ENCODE measurements at places on chromosomes 11 and 22.
A peak's percentile ranks its signal among the peaks of the same experiment; 100 is the strongest.

- no peak for DNase-seq
Measured at GRCh38 chr11:34034053-34034452, 17.5 kb upstream of the CAPRIN1 start.

DNA sequence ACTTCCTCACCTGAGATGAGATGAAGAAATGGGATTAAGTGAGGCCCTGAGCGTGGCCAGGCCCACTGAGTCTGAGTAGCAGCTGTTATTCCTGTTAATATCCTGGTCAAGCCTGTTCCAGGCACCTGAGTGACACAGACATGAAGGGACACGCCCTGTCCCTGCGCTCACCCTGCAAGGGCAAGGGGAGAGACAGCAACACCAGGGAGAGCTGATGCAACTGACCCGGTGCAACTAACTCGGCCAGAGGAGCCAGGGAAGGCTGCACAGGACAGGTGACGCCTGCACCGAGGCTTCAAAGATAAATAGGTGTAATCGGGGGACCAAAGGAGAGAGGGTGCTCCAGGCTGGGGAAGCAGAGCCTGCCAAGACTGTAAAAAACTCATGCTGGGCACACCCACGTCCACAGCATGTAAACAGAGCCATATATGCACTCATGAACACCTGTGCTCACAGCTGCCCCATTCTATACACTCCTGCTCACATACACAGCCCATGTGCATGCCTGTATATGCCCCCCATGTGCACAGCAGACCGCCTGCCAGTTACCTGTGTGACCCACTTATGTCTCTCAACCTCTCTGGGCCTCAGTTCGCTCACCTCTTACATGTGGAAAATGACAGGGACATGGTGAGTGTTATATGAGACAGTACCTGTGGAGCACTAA, 22.8 kb upstream of the GCAT start:
- peak; percentile 17 for DNase-seq

DNA sequence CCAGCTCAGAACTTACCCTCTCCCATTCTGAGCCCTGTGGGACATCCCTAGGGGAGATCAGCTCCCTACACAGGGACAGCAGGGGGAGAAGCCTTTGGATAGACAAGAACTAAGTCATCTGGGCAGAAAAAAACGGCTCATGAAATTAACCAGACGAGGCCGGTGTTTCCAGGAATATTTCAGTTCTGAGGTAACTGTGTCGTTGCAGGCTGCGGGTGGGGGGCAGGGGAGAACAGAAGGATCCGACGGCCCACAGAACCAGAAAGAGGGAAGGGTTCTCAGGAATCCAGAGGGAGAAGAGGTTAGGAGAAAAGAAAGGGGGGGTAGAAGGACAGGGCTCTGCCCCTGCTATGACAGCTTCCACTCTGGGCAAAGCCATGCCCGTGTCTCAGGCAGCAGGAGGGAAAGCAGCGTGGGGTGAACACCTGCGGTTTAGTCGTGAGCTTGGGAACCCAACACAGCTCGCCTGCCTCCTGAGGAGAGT, 3.6 kb downstream of the CLCF1 start:
- DNase-seq, result no peak

DNA sequence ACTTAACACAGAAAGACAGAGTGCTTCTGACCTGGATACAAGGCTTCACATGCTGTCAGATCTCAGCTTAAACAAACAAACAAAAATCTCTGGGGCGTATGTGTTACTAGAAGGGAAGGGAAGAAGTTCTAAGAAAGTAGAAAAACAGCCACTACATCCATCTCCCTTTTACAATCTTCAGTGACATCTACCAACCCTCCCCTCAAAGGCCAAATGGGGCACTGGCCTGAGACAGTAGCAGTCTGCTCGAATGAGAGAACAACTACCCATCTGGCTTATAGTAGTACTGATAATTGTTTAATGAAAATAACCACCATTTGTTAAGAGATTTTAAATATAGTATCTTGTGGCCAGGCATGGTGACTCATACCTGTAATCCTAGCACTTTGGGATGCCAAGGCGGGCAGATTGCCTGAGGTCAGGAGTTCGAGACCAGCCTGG, 29.4 kb downstream of the CCDC83 start:
- DNase-seq, result no peak

DNA sequence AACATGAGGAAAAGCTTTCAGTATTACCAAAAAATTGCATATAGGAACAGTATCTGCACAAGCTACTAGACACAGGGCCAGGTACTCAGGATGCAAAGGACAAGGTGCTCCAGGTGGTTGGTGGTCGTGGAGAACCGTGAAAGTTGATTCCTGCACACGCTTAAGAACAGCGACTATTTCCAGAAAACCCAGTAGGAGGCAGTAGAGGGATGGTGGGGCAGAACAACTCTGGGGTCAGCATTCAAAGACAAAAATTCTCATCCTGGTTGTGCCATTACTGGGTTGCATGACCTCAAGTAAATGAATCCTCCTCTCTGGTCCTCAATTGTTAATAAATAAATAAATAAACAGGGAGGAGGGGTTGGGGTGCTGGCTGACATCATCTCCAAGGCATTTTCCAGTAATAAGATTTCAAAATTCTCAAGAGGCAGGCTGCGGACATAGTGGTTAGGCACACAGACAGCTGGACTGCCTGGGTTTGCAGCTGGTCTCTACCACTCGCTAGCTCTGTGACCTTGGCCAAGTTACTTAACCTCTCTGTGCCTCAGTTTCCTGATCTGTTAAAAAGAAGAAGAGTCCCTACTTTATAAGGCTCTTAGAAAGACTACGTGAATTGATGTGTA, 89.6 kb downstream of the ISX start:
- DNase-seq, result no peak

- no peak for DNase-seq
Measured at GRCh38 chr11:38274031-38274430, 1676.0 kb upstream of the RAG2 start.

GRCh38 chr22:46106279-46107022, 43.9 kb upstream of the PPARA start:
- DNase-seq, result no peak

DNA sequence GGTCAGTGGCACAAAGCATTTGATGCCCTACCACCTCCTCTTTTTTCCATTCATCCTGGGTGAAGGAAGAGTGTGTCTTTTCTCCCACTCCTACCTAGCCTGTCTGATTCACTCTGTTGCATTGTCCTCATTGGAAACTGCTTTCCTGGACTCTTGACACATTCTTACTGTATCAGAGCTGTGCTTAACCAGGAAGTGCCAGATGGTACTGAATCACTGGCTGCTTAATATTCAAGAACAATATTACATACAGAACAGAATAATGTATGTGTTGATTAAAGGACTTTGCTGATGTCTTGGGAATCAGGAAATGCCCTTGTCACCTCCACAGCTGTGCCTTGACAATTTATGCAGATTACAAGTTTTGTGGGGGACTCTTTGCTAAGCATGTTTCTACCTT, 44.4 kb downstream of the SVIP start:
- DNase-seq, result no peak

- no peak for DNase-seq
Measured at GRCh38 chr11:134004496-134005172, 47.9 kb upstream of the IGSF9B start.

DNA sequence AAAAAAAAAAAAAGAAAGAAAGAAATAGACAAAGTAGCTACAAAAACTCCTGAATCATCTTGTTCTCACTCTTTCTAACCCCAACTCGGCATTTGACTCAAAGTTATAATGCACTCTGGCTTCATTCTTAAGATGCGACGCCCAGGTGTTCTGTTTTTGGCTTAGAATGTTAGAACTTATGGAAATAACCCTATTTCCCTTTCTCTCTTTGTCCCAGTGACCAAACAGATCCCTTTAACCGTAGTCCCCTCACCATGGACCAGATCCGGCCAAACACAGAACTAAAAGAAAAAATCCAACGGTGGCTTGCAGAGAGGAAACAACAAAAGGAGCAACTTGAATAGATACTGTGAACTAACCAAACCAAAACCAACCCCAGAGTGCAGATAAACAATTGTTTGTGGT, 5.3 kb upstream of the ATP5MG start:
- DNase-seq, result no peak

DNA sequence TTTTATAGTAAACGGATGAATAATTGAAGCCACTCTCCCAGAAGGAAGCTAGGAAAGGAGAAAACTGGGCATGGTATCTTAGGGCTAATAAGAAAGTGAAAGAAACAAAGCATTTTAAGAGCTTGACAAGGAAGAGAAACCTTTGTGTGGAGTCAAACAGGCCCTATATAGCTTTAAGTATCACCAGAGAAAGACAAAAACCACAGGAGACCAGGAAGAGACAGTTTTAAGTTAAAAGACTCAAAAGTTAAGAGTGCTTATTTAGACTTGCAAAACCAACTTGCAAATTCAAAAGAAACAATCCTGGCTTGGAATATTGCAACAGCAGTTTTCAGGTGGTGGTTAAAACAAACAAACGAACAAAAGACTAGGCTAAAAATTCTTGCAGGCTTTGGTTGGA, 3.4 kb downstream of the PAK1 start:
- DNase-seq, result no peak

GRCh38 chr11:103499710-103500340, 390.6 kb downstream of the DYNC2H1 start:
- no peak for DNase-seq

DNA sequence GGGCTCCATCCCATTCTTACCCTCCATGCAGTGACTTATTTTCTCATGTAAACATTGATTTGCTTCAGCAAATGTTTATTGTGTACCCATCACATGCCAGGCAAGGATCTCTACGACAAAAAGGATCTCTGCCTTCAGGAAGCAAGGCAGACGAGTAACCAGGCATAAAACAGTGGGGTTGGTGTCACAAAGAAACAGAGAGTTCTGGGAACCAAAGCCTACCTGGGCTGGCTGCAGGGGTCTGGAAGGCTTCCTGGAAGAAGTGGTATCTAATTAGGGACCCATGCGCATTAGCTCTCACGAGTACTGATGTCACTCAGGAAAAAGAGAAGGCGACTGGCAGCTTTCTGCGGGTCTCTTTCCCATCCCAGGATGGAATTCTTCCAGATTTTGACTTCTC, 44.5 kb downstream of the KIAA1671 start:
- DNase-seq, result no peak

- DNase-seq, result peak; percentile 83
Measured at GRCh38 chr11:61890529-61891330, 615 bp downstream of the FADS3 start.

DNA sequence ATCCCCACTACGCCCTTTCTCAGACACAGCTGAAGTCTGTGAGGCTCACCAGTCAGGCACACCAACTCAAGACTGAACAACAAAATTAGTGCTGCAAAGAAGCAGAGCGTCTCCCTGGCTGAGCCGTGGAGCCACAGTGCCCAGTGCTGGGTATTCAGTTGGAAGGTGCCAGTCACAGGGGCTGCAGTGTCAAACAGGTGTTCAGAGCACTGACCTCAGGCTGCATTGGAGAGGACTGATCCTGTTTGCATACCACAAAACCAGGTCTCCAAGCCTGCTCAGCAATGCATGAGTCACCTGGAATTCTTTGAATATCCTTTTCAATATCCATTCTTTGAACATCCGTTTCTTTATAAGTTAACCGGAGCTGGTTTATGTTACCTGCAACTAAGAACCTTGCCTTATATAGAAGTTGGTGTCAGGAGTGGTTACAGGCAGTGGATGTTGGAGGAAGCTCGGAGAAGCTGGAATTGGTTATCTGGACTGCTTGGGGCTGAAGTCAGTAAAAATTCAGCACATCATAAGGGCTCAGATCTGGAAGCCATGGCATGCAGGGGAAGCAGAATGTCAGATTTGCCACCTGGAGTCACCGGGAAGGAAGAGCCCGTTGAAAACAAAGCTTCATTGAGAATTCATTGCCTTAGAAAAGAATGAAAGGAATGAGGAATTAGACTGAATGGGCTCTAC, 30.3 kb downstream of the PDGFB start:
- no peak for DNase-seq

GRCh38 chr22:38026130-38027111, 30.8 kb upstream of the PICK1 start:
- peak; percentile 26 for DNase-seq

DNA sequence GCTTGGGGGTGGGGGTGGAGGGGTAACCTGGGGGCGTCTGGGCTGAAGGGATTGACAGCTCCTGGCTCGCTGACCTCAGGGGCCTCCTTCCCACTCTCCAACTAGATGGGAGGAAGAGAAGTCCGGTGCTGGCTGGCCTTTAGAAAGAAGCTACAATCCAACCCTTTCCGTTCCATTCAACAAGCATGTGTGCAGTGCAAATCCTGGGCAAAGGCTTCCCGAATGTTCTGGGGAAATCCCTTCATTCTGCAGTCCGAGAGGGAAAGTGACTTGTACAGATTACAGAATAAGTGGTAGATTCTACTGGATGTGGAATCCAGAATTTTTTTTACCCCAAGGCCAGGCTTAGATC, 149.9 kb downstream of the FEZ1 start:
- no peak for DNase-seq

- DNase-seq, result no peak
Measured at GRCh38 chr11:69087133-69087524, 38.4 kb downstream of the TPCN2 start.

Measured in SK-N-SH (cell line).